NCI-H1694 treated with DMSO at 0.1 percent for 48 hours (cell line): ENCODE measurements at places on chromosomes 4 and X.
A peak's percentile ranks its signal among the peaks of the same experiment; 100 is the strongest.

DNA sequence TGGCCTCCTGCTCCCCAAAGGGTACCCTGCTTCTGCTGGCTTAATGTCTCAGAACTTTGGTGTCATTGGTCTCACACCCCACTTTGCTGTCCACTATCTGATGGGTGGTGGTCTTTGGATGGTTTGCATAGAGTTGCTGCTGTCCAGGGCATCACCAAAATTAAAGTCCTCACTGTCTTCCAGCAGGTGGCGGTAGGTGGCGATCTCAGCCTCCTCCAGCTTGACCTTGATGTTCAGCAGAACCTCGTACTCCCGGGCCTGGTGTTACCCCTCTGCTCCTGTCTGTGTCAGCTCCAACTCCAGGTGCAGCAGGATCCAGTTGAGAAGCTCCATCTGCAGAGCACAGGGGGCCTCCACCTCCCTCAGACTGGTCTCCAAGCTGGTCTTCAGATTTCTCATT is 1169.5 kb upstream of the PABPC4L start:
- no peak for DNase-seq

- no peak for DNase-seq
Observed at GRCh38 chr4:175614890-175615289, 197.2 kb downstream of the GPM6A start.

DNA sequence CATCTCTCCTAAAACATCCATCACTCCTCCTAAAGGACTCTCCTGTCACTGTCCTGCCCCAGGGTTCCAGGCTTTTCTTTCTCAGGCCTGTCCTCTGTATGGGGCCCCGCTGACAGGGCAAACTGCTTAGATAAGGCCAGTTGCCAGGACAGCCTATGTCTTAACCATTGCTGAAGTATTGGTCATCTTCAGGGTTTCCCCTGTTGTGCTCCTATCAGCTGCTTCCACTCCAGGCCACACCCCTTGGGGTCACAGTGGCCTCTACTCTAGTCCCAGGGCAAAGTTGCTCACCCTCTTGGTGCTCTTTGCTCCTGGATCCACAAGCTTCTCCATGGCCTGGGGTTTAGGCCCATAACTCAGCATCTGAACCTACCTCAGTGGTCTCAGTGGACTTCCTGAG is 138.0 kb upstream of the PJA1 start:
- DNase-seq = no peak

DNA sequence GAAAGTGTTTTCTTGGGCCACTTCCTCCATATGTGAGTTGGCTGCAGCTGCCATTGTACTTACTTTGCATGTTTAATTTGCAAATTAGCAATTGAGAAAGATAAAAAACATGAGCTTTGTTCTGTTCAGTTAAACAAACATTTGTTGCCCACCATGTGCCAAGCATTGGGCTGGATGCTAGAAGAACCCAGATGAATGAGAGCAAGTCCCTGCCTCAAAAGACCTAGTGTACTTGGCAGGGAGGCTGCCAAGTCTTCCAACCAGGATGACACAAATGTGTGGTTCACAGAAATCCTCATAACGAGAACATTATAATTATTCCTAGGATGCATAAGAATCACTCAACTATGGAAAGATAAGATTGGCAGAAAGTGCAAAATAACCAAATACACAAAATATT is 66.7 kb downstream of the GPM6A start:
- DNase-seq = no peak

DNA sequence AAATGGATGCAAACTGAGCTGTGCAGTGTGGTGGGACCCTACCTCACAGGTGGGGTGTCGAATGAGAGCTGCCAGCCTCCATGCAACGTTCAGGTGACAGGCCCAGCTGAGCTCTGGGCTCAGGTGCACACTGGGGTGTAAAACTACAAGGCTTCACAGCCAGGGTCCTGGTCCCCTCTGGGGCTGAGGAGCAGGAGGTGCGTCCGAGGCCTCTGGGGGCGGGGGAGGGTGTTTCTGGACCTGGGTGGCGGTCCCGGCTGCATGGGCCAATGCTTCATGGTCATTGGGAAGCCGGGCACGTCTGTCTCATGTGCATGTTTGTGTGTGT is 26.5 kb upstream of the SORCS2 start:
- DNase-seq = no peak

- peak; percentile 95 for DNase-seq
Observed at GRCh38 chr4:52299120-52299519, 248.0 kb downstream of the SPATA18 start.

- no peak for DNase-seq
Observed at GRCh38 chr4:77922158-77923094, 59.8 kb downstream of the MRPL1 start.

DNA sequence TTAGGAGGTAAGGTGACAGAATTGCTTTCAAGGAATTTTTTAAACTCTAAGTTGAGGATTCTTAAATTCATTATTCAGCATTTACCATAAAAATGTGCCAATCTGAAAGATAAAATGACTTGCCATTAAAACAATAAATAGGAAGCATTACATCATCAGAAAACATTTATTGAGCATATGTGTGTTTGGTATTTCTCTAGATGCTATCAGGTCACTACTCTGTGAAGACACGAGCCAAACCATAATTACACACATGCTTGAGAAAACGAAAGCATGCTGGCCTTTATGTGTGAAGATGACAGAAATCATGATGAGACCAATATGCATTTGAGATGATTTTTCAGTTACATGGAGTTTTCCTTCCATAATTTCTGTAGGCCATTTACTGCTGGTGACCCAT is 12.3 kb upstream of the IL21 start:
- no peak for DNase-seq

DNA sequence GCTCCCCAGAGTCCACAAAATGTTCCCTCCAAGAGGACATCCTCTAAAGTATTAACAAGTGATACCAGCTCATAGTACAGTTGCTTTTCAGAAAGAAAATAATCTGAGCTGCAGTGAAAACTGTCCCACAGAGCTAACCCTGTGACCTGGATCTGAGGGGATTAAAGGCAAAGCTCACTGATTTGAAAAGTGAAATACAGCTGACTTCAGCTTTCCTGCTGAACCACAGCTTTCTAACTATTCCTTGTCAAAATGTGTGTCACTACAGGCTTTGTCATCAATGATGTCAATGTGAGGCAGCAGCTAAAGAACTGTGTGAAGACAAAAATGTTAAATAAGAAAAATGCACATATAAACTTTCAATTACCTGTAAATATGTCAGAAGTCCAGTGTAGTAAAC is 36.9 kb downstream of the DCHS2 start:
- DNase-seq = no peak

- no peak for DNase-seq
Observed at GRCh38 chr4:162969194-162969593, 197.5 kb downstream of the NAF1 start.

DNA sequence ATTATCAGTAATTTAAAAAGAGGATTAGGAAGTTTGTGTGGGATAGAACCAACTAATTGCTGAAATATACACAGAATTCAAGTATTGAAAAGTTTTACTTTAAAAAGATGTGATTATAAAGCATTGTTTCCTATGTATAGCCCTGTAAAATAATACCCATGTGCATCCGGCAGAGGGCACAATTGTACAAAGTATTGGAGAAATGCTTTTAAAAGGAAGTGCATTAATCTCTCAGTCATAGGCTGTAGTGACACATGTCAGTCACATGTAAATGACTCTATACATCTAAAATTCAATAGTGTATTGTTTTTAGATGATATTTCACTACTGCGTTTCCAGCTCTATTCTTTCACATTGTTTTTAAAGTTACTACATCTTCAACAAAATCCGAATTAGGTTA is 9.7 kb upstream of the GEMIN8 start:
- DNase-seq = peak; percentile 12

- DNase-seq = no peak
Observed at GRCh38 chr4:143768007-143768591, 67.6 kb upstream of the FREM3 start.

- no peak for DNase-seq
Observed at GRCh38 chr4:86218746-86219473, 140.9 kb downstream of the MAPK10 start.

GRCh38 chrX:52263417-52263816 is 78.7 kb downstream of the MAGED4 start:
- no peak for DNase-seq

DNA sequence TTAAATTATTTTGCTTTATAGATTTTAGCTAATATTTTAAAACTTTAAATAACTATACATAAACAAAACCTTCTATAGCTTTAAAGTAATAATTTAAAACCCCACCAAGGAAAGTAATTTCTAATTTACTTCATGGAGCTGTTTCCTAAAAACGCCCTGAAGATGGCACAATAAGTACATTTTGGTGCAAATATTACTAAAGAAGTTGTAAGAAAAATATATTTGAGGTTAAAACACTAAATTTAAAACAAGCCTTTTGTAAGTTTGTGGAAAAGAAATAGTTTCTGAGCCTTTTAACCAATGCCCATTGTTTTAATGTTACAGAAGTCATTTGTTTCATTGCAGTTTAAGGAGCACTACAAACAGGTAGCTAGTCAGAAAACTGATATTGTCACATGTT is 137.4 kb upstream of the AGA start:
- no peak for DNase-seq

DNA sequence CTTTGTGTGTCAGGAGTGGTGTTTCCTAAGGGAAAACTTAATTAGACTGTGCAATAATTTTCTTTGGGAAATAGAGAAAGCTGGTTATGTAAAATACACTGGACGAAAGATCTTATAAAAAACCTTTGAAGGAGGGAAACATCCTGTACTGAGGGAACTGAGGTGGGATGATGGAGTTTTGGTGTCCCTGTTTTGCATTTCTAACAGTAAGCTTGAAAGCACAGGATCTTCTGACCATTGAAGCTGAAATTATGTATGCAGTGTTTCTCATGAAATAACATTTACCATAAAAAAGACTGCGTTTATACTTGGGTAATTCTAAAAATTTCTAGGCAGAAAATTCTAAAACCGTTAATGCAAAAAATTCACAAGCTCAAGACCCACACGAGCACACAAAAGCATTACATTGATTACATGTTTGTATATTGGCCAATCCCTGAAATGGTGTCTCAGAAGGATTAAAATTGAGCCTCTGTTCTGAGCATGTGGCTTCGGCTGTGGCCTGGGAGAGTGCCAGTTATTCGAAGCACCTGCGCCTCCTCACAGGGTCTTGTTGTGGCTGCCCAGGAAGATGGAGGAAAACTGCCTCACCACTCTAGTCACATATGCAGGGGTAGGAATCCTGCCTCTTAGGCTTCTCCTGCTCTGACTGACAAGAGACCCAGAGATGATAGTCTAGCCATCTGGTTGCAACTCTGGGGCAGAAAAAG is 49.5 kb downstream of the JADE3 start:
- no peak for DNase-seq

DNA sequence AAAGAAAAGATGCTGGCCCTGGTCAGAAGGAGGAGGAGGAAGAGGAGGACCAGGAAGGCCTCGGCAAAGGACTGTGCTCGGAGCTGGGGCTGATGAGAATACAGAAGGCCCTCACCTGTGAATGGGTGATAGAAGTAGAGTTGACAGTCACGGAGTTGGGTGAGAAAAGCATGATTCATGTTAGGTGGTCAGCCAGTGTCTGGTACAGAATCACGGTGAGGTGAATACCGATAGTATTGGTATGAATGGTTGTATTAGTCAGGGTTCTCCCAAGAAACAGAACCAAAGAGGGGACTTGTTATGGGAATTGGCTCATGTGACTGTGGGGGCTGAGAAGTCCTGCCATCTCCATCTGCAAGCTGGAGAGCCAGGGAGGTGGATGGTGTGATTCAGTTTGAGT is 32.5 kb upstream of the FAM156A start:
- DNase-seq = no peak

DNA sequence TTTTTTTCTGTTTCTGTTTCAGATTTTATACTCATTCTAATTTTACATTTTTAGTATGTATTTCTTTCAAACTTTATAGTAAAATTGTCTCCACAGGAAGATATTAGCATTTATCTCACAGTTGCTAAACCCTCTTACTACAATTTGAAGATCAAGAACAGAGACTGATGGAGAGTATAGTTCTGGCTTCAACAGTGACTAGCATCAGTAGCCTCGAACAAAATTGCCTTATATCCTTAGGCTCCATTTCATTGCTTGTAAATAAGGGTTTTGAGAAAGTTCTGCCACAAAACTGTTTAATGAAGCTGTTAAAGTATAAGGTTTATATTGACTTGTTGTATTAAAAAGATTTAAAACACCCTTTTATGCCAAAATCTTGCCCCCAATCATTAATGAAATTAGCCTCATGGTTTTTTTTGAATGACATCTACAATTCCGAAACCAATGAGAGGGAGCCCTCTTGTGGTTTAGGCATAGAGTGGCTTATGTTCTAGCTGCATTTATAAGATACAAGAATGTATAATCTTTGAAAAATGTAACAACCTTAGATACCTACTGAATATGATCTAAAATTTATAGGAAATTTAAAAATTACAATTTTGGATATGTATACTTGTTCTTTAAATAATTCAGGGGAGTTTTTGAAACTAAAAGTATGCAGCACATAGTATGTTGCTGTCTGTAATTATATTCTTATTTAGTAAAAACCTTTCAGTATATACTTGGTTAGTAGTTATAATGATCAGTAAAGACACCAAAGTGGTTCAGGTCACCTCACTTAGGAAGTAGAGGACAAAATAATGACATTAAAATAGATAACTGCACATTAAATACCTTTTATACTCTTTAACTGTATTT is 109.8 kb upstream of the HPGD start:
- peak; percentile 11 for DNase-seq

DNA sequence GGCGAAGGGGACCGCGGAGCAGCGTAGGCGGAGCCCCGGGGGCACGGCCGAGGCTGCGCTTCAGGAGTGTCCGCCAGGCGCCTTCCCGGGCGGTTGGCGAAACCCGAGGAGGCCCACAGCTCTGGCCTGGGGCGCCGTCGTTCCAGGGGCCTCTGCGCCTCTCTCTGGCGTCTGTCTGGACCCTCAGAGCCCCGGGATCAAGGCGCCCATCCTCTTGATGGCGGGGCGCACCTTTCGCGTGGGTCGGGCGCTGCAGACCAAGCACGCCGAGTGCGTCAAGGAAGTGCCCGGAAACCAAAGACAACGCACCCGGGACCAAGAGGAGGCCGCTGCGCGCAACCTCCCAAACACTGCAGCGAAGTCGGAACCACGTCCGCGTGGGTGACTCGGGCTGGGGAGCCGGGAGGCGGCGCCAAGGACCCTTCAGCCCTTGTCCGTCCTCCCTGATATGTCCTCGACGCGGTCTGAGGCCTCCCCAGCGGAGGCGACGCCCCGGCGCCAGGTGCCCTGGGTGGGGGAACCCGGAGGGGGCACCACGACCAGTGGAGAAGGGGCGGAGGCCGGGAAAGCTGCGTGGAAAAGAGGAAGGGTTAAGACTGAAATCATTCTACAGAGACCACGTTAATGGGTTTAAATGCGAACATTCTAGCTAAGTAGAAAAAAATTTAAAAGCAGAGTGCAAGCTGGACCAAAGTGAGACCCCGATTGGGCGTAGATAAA is 9.9 kb downstream of the HMX1 start:
- no peak for DNase-seq
